Putamen (tissue), 1 donor: ENCODE measurements at places on chromosomes 5 and 9.

- DNase-seq: no peak
Measured at GRCh38 chr5:44443172-44443571, 54.0 kb upstream of the FGF10 start.

DNA sequence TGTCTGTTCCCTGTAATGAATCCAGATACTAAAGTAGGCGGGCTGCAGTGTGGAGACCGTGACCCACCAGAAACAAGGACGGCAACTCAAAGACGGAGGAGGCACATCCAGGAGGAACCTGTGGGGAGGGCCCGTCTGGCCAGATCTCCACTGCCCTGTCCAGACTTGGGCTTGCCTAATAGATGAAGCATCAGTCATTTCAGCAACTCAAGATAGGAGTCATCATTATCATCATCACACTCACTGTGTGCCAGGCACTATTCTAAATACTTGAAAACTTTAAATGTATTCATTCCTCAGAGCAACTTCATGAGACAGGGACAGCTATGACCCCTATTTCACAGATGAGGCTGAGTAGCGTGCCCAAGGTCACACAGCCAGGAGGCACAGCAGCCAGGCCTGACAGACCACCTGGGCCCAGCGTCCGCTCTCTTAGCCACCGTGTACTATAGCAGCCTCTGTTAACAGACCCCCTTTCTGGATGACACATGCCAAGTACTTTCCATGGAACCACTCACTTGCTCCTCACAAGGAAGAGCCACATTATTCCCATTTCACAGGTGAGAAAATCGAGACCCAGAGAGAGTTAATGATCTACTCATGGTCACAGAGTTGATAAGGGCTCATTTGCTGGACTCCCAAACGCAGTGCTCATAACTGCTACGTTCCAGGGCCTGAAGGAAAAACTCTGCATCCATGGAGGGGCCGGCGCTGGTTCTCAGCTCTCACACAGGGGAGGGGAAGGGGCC lies 4.9 kb upstream of the IL4 start:
- DNase-seq: no peak

- DNase-seq: peak; percentile 57
Measured at GRCh38 chr9:84139296-84140070, 158.9 kb downstream of the RMI1 start.

GRCh38 chr9:98706651-98707165 lies 2.0 kb downstream of the GABBR2 start:
- DNase-seq: peak; percentile 6

GRCh38 chr5:32312197-32312594 lies 543 bp downstream of the MTMR12 start:
- no peak for DNase-seq

GRCh38 chr9:80691229-80691628 lies 998.1 kb downstream of the TLE1 start:
- DNase-seq: no peak

DNA sequence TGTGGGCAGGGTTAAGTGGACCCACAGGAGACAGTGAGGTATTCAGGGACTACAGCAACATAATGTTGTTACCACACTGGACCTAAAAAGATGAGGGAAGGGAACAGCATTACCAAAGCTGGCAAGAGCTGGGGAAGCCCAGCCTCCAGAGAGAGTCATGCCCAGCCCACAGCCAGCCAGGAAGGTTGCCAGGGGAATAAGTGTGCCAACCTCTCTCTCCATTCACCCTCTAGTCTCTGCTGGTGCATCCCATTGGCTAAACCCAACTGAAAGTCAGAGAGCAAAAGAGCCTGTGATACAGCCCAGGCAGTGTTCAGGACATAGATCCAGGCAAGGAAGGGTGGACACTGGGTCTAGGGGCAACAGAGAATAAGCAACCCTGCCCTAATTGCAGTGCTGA lies 35.8 kb upstream of the AFAP1L1 start:
- DNase-seq: no peak

DNA sequence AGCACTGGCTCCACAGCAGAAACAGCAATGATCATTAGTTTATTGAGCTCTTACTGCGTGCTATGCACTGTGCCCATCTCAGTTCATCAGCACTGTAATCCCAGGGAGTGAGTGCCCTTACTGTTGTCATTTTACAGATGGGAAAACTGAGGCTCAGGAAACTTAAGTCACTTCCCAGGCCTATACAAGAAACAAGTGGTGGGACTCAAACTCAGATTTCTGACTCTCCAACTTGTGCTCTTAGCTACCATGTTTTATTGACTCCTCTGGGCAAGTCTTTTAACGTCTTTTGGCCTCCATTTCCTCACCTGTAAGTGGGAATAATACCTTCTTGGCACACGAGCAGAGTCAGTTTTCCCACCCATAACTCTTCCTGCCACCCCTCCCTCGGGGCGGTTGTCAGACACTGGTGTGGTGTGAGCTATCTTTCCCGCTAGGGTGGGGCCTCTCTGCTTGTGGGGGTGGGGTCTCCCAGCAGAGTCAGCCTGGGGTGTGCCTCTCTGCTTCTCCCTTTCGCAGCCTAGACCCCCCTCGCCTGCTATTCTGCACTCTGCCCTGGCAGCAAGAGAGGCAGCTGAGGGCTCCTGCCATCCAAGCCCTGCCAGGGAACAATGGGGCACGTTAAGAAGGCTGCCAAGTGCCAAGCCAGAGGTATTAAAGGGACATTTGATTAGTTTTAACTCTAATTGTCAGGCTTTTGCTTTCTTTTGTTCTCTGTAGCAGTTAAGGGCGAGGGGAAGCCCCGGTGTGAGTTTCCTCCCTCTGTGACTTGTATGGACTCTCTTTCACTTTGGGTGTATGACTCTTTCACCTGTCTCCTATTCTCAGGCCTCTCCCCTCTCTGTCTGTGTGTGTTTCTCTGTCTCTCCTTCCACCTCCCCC lies 12.1 kb downstream of the GALNT10 start:
- no peak for DNase-seq

DNA sequence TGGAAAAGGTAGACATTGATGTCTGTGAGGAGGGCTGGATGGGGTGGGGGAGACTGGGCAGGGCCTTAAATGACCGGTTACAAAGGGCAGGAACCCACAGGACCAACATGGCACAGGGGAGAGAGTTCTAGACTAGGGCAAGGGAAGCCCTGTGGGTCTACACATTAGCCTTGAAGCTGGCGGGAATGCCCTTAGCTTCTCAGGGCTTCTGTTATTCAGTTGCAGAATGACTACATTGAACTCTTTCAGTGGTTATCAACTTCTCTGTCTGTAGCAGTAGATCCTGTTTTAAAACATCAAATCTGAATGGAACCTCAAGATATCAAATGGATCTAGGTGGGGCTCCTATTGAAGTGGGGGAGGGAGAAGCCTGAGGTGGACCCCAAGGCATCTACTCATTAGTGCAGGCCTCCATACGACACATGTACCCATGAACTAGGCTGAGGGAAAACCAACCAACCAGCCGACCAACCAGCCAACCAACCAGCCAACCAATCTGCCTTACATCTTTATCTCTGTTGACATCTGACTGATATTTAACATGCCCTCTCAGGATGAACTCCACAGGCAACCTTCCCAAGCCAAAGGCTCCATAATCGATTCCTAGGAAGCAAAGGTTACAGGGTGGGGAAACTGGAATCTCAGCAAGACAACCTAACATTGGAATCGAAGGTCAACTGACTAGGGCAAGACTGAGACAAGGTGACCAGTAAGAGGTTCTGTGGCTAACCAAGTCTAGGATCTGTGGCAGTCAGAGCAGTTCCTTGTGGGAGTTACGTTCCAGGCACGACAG lies 48.3 kb downstream of the DAP start:
- DNase-seq: no peak

DNA sequence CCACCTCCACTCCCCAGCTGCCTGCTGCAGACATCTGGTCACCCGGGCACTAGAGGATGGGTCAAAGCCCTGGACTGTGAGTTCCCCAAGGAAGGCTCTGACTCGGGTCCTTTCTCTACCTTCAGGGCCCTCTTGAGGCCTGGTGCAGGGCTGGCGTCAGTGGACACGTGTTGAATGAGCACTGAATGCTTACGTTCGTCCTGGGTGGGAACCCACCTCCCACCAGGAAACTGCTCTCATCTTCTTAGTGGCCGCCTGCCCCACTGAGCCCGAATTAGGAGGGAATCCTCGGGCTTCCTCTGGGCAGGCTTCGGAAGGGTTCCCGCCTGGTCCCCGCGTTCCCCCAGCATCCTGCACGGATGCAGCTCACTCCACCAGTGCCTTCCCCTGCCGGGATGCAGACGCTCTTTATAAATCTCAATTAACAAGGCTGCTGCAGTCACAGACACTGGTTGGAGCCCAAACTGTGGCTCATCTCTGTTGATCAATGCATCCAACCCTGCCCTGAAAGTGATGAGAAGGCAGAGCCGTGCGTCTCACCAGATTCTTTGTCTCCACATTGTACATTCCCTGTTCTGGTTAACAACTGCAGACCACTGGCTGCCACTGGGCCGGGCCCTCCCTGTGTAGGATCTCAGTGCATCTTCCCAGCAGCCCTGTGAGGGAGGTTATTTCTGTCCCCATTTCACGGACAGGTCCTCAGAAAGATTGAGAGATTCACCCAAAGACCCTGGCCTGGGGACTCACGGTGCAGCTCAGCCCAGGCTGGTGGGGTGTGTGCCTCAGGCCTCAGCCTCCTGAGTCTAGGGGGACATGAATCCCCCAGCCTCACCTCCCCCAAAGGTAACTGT lies 168.8 kb downstream of the GAPVD1 start:
- no peak for DNase-seq

DNA sequence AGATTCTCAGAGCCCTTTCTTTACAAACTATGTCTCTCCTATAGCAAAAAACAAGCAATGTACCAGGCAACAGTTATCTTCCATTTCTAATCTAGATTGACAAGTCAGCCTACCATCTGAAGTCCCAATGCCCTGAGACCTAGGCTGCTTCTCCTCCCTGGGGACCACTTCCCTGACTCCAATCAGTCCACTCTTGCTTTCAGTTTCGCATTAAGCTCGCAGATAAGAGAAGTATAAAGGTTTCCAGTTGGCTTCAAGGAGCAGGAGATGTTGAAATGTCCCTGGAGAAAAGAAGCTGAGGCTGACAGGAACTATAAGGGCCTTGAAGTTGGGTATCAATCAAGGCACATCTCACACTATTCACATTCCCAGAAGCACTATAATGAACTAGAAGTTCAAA lies 32.3 kb downstream of the ERP44 start:
- no peak for DNase-seq

DNA sequence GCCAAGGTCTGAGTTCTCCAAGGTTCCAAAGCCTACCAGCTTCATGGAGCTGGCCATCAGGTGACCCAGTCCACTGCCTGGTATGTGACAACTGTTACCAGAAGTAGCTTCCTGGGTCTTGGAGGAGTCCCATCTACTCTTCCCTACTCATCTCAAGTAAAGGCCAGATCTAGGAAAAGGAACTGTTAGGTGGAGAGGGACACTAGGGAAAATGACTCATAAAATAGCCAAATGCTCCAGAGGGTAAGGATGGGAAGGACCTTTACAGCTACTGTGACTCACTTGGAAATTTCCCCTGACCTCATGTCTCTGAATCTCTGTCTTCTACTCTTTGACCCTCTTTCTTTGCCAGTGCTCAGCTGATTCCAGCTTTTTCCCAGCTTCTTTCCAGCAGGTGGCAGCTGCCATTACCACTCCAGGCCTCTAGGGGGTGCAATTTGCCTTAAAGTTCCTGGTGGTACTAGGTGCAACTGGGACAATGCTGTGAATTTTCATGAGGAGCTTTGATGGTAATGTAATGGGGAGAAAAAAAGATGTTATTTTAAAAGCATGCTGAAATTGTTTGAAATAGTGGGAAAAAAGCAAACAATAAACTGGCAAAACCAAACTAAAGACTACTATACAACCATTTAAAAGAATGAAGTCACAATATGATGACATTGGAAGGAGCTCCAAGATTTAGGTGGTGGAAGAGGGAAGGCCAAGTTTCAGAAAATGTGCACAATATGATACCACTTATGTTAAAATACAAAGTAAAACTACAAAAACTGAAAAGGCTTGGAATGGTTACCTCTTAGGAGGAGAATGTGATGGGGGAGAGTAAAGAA lies 27.1 kb upstream of the MYORG start:
- DNase-seq: peak; percentile 64

DNA sequence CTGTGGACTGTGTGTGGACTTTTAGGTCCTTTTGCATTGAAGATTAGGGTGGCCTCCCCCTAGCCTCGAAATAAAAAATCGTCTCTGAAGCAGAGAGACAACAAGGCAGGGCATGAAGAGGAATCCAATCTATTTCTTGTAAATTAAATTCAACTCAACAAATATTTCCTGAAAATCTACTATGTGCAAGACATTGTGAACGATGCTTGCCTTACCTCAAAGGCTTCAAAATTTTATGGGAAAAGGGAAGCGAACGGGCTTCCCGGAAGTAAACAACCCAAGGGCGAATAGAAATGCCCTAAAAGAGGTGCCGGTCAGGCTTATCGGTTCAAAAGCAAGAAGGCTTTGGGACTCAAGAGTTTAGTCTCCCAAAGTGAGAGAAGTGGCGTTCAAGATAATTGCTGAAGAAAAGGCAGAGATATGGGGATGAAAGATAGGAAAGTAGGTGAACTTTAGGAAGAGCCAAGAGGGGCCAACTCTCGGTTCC lies 525 bp downstream of the KIF24 start:
- no peak for DNase-seq

DNA sequence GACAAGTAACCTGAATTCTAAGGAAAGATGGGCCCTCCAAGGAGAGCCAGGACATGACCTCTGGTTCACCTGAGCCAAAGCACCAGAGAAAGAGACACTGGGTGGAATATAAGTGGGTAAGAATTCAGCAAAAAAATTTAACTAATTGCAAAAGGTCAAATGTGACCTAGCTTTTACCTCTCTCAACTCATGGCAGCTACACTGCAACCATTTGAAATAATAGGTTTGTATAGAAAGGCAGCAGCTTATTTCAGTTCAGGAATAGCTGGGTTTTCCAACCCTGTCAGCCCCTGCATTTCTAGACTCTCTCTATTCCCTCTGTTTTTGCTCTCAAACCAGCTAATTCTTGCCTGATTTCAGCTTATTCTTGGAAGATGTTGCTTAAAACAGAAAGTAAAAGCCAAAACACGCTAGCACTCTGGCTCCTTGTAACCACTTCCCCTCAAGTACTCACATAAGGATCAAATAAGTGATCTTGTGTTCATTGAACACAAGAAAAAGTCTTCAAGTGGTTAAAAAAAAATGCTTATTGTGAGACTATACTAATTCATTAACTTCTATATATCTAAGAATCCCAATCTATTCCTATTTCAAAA lies 101.1 kb upstream of the NR4A3 start:
- no peak for DNase-seq

DNA sequence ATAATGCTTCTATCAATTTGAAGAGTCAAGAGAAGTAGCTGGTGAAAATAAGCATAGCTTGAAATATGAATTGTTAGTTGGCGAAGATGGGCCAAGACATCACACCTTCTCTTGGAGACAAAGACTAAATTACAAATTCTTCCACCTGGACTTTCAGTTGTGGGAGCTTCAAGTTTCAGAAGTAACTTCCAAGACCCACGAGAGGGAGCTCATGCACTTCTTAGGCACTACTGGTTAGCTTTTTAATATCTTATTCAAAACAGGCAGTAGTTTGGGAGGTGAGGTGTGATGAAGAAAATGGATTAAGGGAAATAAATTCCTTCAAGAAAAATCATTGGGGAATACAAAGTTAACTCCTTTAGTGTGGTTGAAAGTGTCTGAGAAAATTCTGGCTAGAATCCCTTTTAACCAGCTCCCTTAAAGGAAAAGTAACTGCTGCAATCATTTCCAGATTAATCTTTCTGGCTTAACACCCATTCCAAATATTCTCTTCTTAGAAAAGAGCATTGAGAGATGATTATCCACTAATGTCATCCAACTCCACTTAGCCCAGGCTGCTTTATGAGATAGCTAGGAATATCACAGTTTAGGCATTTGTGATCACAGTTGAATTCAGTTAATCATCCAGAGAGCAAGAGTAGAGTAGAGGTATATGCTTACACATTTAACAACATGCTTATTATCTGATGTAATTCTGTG lies 139.5 kb upstream of the DMRTA1 start:
- peak; percentile 7 for DNase-seq

- no peak for DNase-seq
Measured at GRCh38 chr5:140806834-140807775, at the start of gene PCDHA4. Gene PCDHA4, plus strand, starts transcription at chr5:140807068.
